ENCODE measurements at places on chromosomes 13 and 19.
A peak's percentile ranks its signal among the peaks of the same experiment; 100 is the strongest.

DNA sequence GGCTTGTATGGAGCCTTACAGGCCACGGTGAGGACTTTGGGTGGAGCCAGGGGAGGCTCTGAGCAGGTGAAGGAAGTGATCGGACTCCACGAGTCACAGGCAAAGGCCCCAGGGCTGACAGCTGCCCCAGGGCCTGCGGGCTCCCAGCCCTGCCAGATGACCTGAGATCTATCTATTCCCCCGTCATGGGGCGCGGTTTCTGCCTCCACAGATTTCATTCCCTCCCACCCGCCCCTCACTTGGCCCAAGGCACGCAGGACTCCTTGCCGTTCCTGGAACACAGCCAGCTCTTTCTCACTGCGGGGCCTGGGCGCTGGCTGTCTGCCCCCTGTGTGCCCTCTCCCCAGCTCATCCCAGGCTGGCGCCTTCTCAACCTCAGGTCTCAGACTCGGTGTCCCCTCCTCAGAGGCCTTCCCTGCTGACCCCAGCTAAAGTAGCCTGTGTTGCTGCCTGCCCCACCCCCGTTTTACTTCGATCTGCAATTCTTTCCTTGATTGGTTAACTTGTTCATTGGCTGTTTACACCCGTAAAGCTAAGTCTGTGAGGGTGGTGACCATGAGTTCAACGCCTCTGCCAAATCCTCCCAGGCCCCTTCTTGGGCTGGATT lies 13.9 kb upstream of the PAK4 start:
- DNase-seq: no peak

DNA sequence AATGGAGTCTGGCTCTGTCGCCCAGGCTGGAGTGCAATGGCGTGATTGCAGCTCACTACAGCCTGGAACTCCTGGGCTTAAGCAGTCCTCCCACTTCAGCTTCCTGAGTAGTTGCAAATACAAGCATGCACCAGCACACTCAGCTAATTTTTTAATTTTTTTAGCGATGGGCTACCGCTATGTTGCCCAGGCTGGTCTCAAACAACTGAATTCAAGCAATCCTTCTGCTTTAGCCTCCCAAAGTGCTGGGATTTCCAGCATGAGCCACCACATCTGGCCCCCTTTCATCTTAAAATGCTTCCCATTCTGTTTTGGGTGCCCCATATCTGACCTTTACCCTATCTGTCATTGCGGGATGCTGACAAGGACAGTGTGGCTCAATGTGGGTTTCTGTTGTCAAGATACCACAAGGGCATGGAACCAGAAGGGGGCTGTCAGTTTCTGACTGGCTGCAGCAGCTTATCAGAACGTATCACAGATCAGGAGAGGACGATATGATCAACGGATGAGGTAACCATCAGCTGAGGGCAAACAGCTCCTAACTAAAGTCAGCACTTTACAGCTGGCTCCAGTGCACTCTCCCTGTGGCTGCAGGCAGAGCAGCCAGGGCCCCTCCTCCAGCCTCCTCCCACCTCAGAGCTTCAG lies 32.4 kb downstream of the GPR42 start:
- no peak for DNase-seq

DNA sequence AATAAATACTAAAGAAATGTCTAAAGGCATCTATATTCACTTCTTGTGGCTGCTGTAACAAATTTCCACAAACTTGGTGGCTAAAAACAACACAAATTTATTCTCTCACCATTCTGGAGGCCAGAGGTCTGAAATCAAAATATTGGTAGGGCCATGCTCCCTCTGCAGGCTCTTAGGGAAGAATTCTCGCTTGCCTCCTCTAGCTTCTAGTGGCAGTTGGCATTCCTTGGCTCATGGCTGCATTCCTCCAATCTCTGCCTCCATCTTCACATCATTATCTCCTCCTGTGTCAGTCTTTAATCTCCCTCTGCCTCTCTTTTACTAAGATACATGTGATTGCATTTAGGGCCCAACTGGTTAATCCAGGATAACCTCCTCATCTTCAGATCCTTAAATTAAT lies 54.1 kb upstream of the RFXAP start:
- DNase-seq: no peak

- no peak for DNase-seq
Observed at GRCh38 chr19:23203841-23204344, 46.3 kb downstream of the ZNF724 start.

GRCh38 chr19:45079063-45079910 lies at the start of gene GEMIN7:
GEMIN7 (plus strand) TSS chr19:45079260; CDS start chr19:45090115, 10,855 bp downstream.
- DNase-seq: no peak

DNA sequence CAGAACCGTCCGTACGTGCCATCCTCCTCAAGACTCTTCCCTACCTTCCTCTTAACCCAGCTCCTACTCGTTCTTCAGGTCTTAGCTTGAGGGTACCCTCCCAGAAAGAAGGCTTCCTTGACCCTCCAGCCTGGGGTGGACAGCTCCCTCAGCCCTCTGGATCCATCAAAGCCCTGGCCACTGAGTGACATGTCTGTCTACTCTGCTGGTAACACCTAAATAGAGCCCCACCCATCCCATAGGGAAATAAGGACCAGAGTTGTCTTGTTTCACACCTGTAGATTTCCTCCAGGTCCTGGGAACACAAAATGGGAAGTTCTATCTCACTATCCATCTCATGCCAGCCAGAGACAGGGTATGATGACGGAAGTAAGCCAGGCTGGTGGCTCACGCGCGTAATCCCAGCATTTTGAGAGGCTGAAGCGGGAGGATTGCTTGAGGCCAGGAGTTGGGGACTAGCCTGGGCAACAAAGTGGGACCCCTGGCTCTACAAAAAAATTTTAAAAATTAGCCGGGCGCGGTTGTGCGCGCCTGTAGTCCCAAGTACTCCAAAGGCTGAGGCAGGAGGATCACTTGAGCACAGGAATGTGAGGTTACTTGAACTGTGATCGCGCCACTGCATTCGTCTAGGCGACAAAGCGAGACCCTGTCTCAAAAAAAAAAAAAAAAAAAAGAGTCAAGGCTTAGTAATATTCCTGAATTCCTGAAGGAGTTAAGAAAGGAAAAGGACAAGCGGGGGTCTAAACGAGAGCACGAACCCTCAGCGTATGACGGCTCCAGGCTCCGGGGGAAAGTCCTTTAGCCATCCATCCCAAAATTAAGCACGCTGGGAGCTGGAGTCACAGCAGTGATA lies 566 bp upstream of the CCDC97 start:
- no peak for DNase-seq

DNA sequence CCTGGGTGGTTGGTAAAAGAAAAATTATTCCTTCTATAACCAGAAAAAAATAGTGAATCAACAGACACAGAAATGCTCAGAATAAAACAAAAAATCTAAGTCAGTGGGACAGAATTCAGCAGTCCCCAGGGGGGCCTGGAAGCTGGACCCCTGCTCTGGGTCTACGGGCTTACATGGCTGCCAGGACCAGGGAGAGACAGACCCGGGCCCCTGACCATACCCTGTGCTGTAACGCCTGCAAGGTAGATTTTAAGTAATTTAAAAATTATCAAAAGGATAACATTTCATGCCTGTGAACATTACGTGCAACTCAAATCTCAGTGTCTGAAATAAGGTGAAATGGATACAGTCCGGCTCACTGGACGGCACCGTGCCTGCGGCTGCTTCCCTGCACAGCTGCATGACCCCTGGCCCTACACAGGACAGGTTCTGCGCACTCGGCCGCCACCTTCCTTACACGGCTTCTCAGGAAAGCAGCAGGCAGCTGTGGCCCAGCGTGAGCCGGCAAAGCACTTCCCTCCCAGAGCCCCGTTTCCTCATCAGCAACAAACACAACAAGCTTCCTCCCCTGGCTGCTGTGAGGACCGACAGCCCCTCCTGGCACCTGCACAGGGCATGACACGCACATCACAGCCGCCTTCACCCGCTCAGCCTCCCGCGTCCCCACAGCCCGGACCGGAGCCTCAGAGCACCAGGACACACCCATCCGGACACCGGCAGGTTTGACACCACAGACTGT lies 22.2 kb downstream of the RASA3 start:
- no peak for DNase-seq

- no peak for DNase-seq
Observed at GRCh38 chr19:9935506-9936325, 599 bp downstream of the OLFM2 start.

DNA sequence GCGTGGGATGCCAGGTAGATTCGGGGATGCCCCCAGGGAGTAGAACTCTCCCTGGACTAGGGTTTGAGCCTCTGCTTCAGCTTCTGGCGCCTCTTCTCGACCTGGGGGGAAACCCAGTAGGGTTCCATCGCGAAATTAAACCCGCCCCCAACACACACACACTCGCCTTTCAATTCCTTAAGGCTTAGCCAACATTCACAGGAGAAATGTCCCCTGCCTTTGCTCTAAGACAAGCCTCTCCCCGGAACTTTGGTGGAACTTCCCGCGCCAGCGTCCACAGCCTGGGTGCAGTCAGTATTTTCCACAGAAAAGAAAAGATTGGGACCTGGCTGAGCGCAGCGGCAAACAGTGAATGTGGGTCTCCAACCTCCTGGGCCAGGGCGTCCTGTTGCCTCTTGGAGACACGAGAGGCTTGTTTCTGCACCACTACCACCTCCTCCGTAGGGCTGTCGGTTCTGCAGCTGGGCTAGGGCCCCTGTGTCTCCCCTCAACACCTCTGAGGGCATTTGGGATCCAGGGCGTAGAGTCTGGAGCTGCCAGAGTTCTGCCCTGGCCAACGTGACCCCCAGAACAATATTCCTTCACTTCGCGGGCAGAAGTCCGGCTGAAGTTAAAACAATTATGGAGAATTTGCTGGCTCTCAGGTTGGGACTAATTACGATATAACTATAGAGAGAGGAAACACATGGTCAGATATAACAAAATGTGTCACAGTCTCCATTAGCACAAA lies 3.2 kb downstream of the PDX1 start:
- no peak for DNase-seq

GRCh38 chr13:20337884-20338551 lies 105.9 kb upstream of the GJB6 start:
- DNase-seq: no peak

DNA sequence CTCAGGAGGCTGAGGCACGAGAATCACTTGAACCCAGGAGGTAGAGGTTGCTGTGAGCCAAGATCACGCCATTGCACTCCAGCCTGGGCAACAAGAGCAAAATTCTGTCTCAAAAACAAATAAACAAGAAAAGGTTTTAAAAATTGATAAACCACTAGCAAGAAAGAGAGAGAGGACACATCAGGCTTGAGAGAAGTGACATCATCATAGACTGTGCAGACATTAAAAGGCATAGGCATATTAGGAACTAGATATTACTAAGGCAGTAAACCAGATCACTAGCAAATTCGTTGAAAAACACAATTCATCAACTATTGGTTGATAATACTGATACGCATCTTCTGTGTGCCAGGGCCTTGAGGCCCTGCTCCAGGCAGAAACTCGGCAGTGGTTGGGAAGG lies 7.7 kb downstream of the A1BG start:
- no peak for DNase-seq

DNA sequence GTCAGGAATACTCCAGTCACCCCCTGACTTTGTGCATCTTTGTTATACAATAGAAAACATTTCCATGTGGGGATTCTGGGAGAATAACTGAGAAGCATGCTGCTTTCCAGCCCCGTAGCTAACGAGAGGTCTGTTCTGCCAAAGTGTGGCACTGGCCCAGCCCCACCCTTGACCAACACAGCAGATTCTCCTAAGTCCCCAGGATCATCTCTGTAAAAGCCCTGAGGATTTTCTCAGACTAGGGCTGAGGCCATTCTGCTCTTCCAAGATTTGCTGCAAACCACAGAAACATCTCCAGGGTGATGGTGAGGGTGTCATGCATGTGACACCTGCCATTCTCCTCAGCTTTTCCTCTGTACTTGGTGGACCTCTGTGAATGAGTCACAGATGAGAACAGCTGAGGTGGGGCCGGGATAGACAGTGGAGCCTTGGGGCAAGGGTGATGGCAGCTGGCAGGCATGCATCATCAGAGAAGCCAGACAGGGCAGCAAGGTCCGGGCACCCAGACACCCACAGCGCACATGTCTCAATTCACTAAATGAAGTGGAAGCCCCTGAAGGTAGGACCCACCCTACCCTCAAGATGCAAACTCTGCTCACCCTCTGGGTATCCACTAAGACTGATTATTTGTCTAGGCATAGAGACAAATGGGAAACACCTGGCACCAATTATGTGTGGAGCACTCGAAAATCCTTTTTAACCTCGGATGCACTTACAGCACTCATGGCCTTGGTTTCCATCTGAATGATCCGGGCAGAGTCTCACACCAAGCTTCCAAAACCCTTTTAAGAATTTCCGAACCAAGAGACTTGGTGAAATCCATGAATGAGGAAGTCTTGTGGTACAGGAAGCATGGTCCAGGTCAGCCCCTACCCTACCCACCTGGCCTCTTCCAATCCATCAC lies 20.1 kb upstream of the DOCK9 start:
- no peak for DNase-seq

- DNase-seq: no peak
Observed at GRCh38 chr13:73810647-73811046, 323.6 kb downstream of the KLF12 start.

DNA sequence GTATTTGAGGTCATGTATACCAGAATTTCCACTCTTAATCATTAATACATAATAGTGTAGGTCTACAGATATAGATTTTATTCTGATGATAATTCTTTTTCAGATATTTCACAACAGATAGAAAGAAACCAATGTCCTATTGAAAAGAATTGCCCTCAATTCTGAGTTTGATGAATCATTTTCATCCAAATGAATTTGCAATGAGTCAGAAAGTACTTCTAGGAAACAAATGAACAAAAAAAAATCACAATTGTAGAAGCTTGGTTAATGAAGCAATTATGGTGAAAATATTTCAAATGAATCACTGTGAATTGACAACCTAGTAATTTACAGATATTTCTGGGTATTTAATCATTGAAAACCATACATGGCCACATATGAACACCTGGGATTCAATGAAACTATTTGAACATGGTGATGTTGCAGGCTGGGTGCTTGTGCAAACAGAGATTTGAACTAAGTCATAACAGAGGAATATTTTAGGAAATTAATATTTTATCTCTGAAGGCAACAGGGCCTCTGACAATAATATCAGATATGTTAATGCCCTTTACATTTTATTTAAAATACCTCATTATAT lies 360.9 kb downstream of the SLITRK5 start:
- peak; percentile 3 for DNase-seq

DNA sequence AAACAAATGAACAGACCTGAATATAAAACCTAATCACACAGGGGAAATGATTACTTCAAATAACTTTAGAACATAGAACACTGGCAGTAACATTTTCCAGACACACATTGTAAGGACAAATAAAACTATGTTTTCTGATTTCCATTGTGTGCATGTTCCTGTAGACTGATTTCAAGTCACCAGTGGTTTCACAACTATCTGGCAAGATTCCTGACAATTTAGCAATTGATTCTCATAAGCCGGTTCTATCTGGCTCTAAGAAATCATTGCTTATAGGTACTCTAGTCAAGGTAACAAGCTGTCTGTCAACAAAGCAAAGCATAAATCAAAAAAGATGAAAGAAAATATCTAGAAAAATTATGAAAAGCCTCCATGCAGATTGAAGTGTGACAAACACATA lies 19.6 kb upstream of the PCCA start:
- DNase-seq: no peak

- no peak for DNase-seq
Observed at GRCh38 chr19:58319241-58319640, 7.6 kb upstream of the ZSCAN22 start.

- DNase-seq: no peak
Observed at GRCh38 chr13:97268772-97269171, 46.6 kb downstream of the MBNL2 start.
